Esophagus mucosa (tissue), 1 donor: ENCODE measurements at places on chromosomes 6 and 20.

DNA sequence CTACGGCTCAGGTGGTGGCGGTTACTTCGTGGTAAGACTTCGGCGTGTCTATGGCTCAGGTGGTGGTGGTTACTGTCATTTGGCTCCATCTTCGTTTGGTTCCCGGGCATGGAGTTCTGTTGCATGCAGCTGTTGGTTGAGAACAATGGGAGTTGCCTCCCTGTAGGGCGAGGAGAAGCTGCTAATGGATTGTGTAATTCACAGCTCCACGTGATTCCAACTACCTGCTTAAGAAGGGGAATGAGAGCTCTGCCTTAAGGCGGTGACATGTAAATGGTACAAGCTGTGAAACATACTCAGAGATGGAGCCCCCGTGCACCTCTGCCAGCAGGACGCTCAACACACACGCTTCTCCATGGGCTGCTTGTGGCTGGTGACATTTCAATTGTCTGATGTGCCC lies 12.4 kb upstream of the DACT2 start:
- ATAC-seq = peak; percentile 82

GRCh38 chr6:170099387-170099786 lies 191.5 kb downstream of the DLL1 start:
- ATAC-seq = no peak

- ATAC-seq = no peak
Measured at GRCh38 chr20:19851861-19852260, 93.8 kb downstream of the RIN2 start.

DNA sequence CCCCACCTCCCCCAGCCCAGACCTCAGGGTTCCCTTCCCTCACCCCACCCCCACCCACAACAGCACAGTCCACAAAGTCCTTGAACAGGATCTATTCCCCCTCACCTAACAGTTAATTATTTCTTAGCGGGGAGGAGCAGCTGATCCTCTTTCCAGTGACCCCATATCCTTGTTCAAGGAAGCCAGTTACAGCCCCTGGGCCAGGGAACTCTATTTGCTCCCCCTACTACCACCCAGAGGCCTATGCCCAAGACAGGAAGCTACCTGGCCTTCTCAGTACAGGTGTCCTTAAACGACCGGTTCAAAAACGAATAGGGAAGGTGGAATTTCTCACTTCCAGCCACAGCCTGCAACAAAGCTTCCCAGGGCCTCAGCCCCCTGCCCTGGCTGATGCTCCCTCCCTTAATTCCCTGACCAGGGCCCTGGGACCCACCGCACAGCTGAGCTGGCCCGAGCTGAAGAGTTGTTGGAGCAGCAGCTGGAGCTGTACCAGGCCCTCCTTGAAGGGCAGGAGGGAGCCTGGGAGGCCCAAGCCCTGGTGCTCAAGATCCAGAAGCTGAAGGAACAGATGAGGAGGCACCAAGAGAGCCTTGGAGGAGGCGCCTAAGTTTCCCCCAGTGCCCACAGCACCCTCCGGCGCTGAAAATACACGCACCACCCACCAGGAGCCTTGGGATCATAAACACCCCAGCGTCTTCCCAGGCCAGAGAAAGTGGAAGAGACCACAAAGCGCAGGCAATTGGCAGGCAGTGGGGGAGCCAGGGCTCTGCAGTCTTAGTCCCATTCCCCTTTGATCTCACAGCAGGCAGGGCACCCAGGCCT lies 778 bp downstream of the MCCD1 start:
- ATAC-seq = peak; percentile 4

GRCh38 chr6:141877275-141877983 lies 255.3 kb upstream of the GJE1 start:
- ATAC-seq = no peak

- no peak for ATAC-seq
Measured at GRCh38 chr6:37317312-37318038, 36.3 kb upstream of the RNF8 start.

GRCh38 chr6:16097382-16098171 lies 31.3 kb upstream of the MYLIP start:
- no peak for ATAC-seq

- ATAC-seq = peak; percentile 63
Measured at GRCh38 chr20:7196481-7196880, 429.0 kb downstream of the BMP2 start.

- peak; percentile 36 for ATAC-seq
Measured at GRCh38 chr6:120556491-120556890, 777.8 kb downstream of the TBC1D32 start.

GRCh38 chr6:8065519-8065911 lies 1.3 kb upstream of the BLOC1S5 start:
- ATAC-seq = no peak

DNA sequence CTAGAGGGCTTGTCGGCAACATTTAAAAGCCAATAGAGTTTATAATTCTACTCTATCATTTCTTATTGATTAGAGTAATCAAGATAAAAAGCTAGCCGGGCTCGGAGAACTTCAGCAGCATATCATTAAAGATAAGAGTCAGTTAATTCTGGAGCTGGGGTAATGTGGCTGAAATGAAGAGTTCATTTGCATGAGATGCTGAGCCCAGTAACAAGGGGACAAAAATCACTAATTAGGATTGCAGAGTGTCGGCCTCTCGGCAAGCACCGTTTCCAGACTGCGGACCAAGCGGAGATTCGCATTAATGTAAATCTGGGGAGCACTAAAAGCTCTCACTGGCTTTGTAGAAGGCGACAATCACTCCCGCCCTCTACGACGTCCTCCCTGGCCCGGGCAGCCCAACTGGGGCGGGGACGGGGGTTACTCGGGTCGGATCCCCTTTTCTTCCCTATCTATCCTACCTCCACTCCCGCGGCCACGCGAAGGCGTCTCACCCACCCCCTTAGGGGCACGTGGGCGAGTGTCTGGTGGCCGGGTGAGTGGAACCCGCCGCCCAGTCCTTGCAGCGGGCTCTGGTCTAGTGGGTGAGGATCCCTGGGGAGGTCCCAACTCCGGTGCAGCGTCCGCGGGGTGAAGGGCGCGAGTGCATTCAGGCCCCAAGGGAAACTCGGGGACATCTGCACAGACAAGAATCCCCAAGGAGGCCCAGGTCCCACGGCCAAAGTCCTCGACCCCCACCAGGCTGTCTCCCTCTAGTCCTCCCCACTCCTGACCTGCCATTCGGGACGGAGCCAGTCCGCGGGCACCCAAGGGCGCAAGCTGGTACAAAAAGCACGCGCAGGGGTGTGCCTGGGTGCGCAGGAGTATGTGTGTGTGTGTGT lies 42.2 kb upstream of the OSTM1 start:
- ATAC-seq = no peak

DNA sequence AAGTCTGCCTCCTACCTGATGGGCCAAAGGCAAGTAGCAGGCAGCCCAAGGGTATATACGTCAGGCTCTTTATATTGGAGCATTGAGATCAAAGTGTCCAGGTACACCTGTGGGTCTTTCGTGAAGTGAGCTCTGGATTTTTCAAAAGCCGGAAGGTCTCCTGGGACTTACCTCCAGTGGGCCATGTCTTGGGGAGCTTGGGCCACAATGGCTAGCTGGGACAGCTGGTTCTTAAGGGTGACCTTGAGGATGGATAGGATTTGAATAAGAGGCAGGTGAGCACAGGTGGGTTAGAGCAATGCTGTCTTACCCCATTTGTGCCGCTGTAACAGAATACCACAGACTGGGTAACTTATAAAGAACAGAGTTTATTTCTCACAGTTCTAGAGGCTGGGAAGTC lies 153.4 kb downstream of the CDC5L start:
- ATAC-seq = no peak
